Sigmoid colon (tissue), 7 donors: ENCODE measurements at places on chromosomes 4 and X.

DNA sequence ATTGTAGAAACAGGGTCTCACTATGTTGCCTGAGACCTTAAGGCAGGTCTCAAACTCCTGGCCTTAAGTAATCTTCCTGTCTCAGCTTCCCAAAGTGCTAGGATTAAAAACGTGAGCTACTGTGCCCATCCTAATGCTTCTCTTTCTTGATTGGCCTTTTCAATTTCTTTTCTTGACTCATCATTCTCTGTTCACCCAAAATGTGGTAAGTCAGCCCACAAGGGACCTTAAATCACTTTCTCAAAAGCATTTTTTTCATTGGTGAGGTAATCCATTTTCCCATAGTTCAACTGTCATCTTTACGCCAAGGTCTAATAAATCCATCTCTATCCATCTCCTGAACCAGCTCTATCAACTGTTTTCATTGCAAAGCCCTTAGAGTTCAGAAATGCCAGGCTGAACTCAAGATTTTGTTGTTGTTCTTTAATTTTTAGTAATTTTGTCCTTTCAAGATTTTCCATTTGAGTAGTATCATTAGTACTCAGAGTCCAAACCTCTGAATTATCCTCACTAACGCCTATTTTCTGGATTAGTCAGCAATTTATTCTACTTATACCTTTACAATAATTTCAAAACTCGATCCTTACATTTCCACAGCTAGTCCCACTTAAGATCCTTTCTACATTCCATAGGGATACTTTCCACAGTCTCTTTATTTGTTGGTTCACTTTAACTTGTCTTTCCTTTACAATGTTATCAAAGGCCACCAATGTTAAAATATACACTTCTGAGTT, 528.6 kb downstream of the IL15 start:
- H3K36me3 ChIP-seq, result no peaks in the 10 kb centered on the region
- H3K4me1 ChIP-seq, result no peaks in the 10 kb centered on the region
- DNase-seq, result no peak
- no peak overlapping the region for H3K4me3 ChIP-seq

GRCh38 chrX:47710252-47710651, 51.3 kb upstream of the UXT start:
- H3K36me3 ChIP-seq, result no peaks in the 10 kb centered on the region
- H3K4me1 ChIP-seq, result no peaks in the 10 kb centered on the region
- H3K27me3 ChIP-seq, result no peaks in the 10 kb centered on the region
- no peak overlapping the region for H3K27ac ChIP-seq
- no peak for DNase-seq

DNA sequence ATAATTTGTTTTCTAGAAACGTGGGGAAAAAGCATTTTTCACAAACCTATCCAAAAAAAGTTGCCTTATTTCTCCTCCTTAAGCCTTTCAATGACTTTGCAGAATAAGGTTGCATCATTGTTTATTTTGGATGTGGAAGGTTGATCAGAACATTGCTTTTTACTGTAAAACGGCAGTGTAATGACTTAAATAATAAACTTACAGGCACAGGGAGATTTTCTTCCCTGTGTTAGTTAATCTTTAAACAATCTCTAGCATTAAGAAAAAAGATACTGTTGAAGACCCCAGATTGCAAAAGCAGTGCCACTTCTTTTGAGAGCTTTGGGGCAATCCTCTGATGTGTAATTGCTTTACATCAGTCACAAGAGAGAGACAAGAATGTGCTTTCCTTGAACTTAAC, 153.4 kb downstream of the ARX start:
- H3K36me3 ChIP-seq, result no peaks in the 10 kb centered on the region
- H3K27me3 ChIP-seq, result no peaks in the 10 kb centered on the region
- no peak overlapping the region for H3K4me3 ChIP-seq
- H3K27ac ChIP-seq, result no peak overlapping the region

- H3K4me3 ChIP-seq, result no peak overlapping the region
- no peak for DNase-seq
- no peak overlapping the region for H3K27ac ChIP-seq
Observed at GRCh38 chr4:15749001-15749400, 29.1 kb upstream of the CD38 start.

DNA sequence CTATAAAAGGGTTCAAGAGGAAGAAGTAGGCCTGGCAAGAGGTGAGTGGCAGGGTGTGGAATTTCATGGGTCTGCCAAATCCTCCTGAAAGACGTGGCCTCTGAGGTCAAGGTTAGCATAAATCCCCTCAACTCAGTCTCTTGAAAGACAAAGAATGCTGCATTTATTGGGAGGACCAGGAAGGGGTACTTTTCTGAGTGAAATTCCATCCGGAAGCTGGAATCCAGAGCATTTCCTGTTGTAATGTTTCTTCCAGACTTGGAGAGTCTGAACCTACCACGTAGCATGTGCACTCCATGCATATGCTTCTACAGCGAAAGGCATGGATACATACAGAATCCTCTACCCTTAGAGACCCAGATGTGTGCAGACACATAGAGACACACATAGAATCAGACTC, 13.4 kb upstream of the FGD1 start:
- no peaks in the 10 kb centered on the region for H3K4me1 ChIP-seq
- H3K36me3 ChIP-seq, result no peaks in the 10 kb centered on the region
- H3K27ac ChIP-seq, result no peak overlapping the region
- H3K27me3 ChIP-seq, result no peaks in the 10 kb centered on the region
- no peak overlapping the region for H3K4me3 ChIP-seq

DNA sequence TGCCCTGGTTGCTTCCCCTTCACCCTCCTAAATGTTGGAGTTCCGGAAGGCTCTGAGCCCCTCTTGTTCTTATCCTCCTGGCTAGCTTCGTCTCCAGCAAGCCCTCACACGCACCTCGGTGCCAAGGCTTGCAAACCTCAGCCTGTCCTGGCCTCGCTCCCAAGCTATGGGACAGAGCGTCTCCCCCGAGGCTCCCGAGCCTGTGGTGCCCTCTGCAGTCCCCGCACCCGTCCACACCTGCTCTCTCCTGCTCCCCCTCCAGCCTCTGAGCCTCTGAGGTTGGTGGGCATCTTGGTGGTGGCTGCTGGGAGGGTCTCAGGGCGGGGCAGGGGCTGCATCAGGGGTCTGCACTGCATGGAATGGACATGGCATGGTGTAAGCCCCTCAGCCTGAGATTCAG, 63.2 kb downstream of the TRMT44 start:
- H3K27ac ChIP-seq, result no peak overlapping the region
- DNase-seq, result no peak
- H3K4me1 ChIP-seq, result no peaks in the 10 kb centered on the region
- no peaks in the 10 kb centered on the region for H3K36me3 ChIP-seq
- no peak overlapping the region for H3K4me3 ChIP-seq

GRCh38 chrX:100731441-100732281, at the start of gene SYTL4:
Gene SYTL4, minus strand, starts transcription at chrX:100732121. Its CDS starts 30,084 bp downstream, at chrX:100702037.
- no peaks in the 10 kb centered on the region for H3K36me3 ChIP-seq
- DNase-seq, result peak; percentile 68
- H3K27me3 ChIP-seq, result no peaks in the 10 kb centered on the region

- H3K36me3 ChIP-seq, result no peaks in the 10 kb centered on the region
- DNase-seq, result no peak
- no peaks in the 10 kb centered on the region for H3K4me1 ChIP-seq
- no peak overlapping the region for H3K27ac ChIP-seq
Observed at GRCh38 chr4:1330761-1331590, 16.0 kb upstream of the UVSSA start.

- H3K36me3 ChIP-seq, result no peaks in the 10 kb centered on the region
- no peak overlapping the region for H3K27ac ChIP-seq
- no peaks in the 10 kb centered on the region for H3K27me3 ChIP-seq
- DNase-seq, result no peak
- no peak overlapping the region for H3K4me3 ChIP-seq
Observed at GRCh38 chrX:52271206-52271605, 86.5 kb downstream of the MAGED4 start.

- H3K4me1 ChIP-seq, result peaks cover 35% of the 10 kb centered on the region
- no peaks in the 10 kb centered on the region for H3K36me3 ChIP-seq
- no peaks in the 10 kb centered on the region for H3K27me3 ChIP-seq
- peak overlapping the region; percentile 28 for H3K27ac ChIP-seq
- no peak overlapping the region for H3K4me3 ChIP-seq
Observed at GRCh38 chr4:38610521-38610920, 53.5 kb upstream of the KLF3 start.

DNA sequence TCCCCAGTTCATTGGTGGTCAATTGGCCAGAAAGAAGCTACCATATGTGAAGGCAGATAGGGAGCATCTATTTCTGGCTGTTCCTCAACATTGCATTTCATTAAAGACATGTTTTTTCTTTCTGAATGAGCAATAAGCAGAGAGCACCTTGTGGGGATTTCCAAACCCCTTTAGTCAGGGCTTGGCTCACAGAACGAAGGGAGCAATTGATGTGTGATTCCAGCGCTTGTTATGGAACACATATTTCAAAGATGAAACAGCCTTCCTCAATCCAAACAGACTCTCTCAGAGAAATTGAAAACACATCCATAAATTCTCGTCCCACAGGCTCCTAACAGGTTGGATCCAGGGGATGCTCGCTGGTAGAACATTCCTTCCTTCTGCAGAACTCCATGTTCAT, 84.1 kb downstream of the CLCN4 start:
- H3K4me3 ChIP-seq, result no peak overlapping the region
- DNase-seq, result peak; percentile 80
- H3K27ac ChIP-seq, result peak overlapping the region; percentile 52
- H3K27me3 ChIP-seq, result no peaks in the 10 kb centered on the region
- H3K4me1 ChIP-seq, result peaks cover 20% of the 10 kb centered on the region

GRCh38 chr4:69147334-69147733, 51.1 kb downstream of the UGT2B7 start:
- no peaks in the 10 kb centered on the region for H3K27me3 ChIP-seq
- H3K4me1 ChIP-seq, result no peaks in the 10 kb centered on the region
- DNase-seq, result no peak
- no peak overlapping the region for H3K27ac ChIP-seq
- H3K36me3 ChIP-seq, result no peaks in the 10 kb centered on the region

GRCh38 chr4:139905489-139905888, 239.9 kb downstream of the MGST2 start:
- H3K4me1 ChIP-seq, result peaks cover 6% of the 10 kb centered on the region
- no peak overlapping the region for H3K4me3 ChIP-seq
- no peaks in the 10 kb centered on the region for H3K27me3 ChIP-seq
- DNase-seq, result no peak

DNA sequence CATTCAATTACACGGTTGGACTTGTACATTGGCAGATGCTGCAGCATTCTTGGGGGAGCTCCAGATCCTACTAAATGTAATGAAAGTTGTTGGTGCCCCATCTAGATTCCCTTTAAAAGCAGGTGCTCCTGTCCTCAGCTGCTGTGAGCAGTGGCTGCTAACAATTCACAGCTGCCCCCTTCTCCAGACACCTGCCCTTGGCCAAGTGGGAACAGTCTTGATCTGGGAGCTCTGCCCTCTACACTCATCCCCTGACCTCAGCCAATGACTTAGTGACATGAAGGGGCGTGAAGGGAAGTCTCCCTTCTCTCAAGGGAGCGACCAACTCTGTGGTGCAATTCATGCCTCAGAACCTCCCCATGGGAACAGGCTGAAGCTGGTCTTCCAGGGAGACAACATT, 125.7 kb downstream of the EIF4E start:
- H3K27me3 ChIP-seq, result no peaks in the 10 kb centered on the region
- DNase-seq, result no peak
- H3K4me1 ChIP-seq, result no peaks in the 10 kb centered on the region
- H3K4me3 ChIP-seq, result no peak overlapping the region
- H3K27ac ChIP-seq, result no peak overlapping the region
- no peaks in the 10 kb centered on the region for H3K36me3 ChIP-seq

- no peak for DNase-seq
- no peaks in the 10 kb centered on the region for H3K27me3 ChIP-seq
- no peak overlapping the region for H3K27ac ChIP-seq
- H3K36me3 ChIP-seq, result no peaks in the 10 kb centered on the region
- H3K4me1 ChIP-seq, result no peaks in the 10 kb centered on the region
Observed at GRCh38 chr4:17112292-17112659, 213.8 kb upstream of the LDB2 start.

GRCh38 chr4:98748609-98749008, 90.2 kb upstream of the TSPAN5 start:
- no peaks in the 10 kb centered on the region for H3K27me3 ChIP-seq
- no peak overlapping the region for H3K4me3 ChIP-seq
- DNase-seq, result no peak
- no peaks in the 10 kb centered on the region for H3K4me1 ChIP-seq
- H3K36me3 ChIP-seq, result no peaks in the 10 kb centered on the region

DNA sequence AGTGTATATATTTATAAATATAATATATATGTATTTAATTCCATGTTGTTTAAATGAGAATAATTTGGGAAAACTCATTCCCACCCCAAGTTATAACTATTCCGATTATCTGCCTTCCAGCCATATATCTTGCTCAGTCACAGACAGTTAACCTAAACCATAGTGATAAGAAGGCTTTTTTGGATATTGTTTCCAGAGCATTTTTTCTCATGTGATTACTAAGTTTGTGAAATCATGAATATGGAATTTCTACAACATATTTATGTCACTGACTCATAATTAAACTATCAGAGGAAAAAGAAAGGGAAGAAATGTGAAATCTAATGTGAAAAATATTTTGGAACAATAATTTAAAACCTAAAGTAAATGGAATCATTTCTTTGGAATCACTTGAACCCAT, 1163.5 kb upstream of the PABPC4L start:
- H3K4me3 ChIP-seq, result no peak overlapping the region
- no peaks in the 10 kb centered on the region for H3K36me3 ChIP-seq
- no peaks in the 10 kb centered on the region for H3K27me3 ChIP-seq
- no peak for DNase-seq
- no peaks in the 10 kb centered on the region for H3K4me1 ChIP-seq
- no peak overlapping the region for H3K27ac ChIP-seq

- no peak overlapping the region for H3K4me3 ChIP-seq
- H3K27me3 ChIP-seq, result no peaks in the 10 kb centered on the region
- no peak for DNase-seq
- H3K4me1 ChIP-seq, result no peaks in the 10 kb centered on the region
- H3K36me3 ChIP-seq, result no peaks in the 10 kb centered on the region
Observed at GRCh38 chr4:7607156-7607910, 172.6 kb upstream of the PSAPL1 start.

DNA sequence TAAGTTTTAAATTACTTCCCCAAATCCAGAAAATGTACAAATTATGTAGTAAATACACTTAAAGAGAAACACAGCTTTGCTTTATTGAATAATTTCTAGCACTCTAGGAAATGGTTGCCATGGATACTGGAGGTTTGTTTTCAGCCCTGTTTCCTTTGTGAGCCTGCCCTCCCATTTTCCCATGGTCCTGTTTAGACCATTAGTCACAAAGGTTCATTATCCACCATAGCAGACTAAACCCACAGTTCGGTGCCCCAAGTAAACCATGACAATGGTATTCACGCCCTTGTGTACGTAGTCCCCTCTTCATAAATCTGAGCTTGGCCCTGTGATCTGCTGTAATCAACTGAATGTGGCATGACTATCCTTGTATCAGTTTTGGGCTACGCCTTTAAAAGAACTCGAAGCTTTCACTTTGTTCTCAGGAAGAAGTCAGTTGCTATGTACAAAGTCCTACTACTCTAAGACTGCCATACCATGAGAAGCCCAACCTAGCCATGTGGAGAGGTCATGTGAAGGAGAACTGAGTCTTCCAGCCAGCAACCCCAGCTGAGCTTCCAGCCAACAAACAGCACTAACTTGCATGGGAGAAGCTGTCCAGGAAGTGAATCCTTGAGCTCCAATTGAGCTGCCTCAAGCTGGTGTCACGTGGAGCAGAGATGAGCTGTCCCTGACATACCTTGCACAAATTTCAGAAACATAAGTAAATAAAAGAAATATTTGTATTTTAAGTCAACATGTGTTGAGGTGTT, 300.4 kb downstream of the LDB2 start:
- no peak overlapping the region for H3K4me3 ChIP-seq
- no peaks in the 10 kb centered on the region for H3K27me3 ChIP-seq
- DNase-seq, result no peak
